ENCODE measurements at places on chromosomes 16 and 17.

GRCh38 chr17:61822326-61823285 lies 40.7 kb downstream of the BRIP1 start:
- DNase-seq: no peak

GRCh38 chr17:77512062-77512946 lies 371.5 kb downstream of the SEC14L1 start:
- DNase-seq: no peak

GRCh38 chr17:22268214-22268911 lies 576.0 kb downstream of the KCNJ18 start:
- no peak for DNase-seq

GRCh38 chr17:49482144-49482817 lies 12.8 kb upstream of the NGFR start:
- DNase-seq: no peak

- DNase-seq: no peak
Observed at GRCh38 chr17:41718287-41718645, 6.1 kb downstream of the GAST start.

GRCh38 chr16:82761858-82762257 lies 135.1 kb downstream of the CDH13 start:
- DNase-seq: no peak

- DNase-seq: no peak
Observed at GRCh38 chr16:17770104-17770503, 299.3 kb upstream of the XYLT1 start.

- peak; percentile 84 for DNase-seq
Observed at GRCh38 chr17:27293898-27294688, at the start of gene WSB1. TSS of gene WSB1 (plus strand) at chr17:27294114. CDS start at chr17:27294396, 282 bp downstream.

DNA sequence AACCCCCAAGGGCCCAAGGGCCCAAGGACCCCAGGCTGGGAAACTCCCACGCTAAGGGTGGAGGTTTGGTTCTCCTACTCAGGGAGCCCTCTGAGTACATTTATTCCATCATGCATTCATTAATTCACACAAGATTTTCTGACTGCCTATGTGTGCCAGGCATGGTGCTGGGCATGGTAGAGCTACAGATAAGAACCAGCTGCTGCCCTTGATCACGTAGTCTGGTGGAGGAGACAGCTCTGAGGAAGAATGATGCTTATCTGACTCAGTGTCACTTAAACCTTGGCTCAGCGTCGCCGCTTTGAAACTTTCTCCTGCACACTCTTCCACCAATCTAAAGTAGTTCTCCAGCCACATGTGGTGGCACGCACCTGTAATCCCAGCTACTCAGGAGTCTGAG lies 3.6 kb upstream of the ARL4D start:
- no peak for DNase-seq

GRCh38 chr17:31556969-31557645 lies 165.6 kb downstream of the RAB11FIP4 start:
- no peak for DNase-seq

GRCh38 chr17:10295728-10296343 lies 77.0 kb downstream of the MYH13 start:
- no peak for DNase-seq

GRCh38 chr17:27578718-27579085 lies 52.3 kb upstream of the LGALS9 start:
- no peak for DNase-seq

DNA sequence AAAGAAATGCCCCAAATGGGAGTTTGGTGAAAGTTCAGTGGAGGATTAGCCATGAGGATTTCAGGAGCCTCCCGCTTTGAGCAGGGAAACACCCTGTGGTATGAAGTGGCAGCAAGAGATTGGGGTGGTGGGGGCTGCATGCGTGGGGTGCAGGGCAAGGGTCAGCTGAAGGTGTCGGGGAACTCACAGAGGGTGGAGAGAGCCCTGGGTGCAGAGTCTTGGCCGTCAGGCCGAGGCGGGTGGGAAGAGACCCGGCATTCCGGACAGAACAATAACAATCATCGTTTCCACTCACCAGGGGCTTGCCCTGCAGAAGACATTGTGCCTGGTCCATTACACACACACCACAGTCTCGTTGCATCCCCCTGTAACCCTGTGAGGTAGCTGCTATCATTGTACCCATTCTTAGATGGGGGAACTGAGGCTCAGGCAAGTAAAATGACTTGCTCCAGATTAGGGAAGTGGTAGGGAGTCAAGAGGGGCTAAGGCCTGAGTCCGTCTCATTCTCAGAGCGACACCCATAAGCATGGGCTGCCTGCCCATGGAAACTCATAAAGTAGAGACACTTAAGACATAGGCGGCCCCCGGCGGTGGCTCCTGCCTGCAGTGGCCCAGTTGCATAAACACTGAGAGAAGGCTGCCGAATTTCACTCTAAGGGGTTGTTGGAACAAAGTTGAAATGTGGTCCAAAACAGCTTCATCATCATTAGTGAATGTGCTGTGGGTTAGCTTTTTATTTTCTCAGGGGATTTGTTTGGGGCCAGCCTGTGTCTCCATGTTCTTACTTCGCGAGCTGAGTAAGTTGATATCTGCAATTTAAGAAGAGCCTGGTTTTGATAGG lies 93.3 kb downstream of the CMIP start:
- no peak for DNase-seq

DNA sequence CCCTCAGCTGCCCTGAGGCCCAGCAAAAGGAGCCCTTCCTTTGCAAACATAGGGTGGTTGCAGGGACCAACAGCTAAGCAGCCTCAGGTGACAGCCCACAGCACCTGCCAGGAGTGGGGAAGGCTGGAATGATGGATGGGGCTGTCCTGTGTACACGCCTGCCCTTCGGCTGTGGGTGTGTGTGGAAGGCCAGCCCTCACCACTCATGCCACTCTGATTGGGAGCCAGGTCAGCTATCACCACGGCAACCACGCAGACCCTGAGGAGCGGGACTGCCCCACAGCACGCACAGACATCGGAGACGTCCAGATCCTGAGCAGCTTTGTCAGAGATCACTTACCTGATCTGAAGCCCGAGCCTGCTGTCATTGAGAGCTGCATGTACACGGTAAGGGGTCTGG lies 11.9 kb downstream of the PIPOX start:
- DNase-seq: no peak

- no peak for DNase-seq
Observed at GRCh38 chr16:53414381-53414780, 19.9 kb upstream of the RBL2 start.

GRCh38 chr16:64638766-64639165 lies 483.1 kb downstream of the CDH11 start:
- DNase-seq: no peak

DNA sequence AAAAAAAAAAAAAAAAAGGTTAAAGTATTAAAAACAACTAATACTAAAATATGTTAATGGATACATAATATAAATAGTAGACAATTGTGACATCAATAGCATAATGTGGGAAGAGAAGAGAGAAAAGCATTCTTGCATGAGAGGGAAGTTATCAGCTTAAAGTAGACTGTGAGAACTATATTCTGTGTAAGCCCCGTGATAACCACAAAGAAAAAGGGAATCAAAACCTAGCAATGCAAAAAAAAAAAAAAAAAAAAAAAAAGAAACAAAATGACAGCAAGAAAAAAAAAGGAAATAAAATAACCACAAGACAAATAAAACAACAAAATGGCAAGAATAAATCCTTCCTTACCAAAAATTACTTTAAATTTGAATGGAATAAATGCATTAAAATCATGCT lies 39.8 kb upstream of the MYLK3 start:
- no peak for DNase-seq

DNA sequence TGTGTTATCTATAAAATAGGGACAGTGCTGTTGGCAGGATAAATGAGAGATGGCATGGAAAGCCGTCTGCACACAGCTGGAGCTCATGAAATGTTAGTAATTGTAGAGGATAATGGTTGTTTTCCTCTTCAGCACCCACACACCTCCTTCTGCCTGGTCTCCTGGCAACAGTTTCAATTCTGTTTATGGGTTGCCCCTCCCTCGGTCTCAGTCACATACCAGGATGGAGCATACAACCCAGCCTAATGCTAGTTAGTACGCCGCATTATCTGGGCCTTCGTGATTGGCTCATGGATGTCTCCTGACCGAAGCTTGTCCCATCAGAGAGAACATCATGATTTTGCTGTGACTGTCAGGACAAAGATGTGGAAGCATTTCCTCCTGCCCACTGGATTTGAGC lies 126.2 kb upstream of the WSCD1 start:
- DNase-seq: no peak

DNA sequence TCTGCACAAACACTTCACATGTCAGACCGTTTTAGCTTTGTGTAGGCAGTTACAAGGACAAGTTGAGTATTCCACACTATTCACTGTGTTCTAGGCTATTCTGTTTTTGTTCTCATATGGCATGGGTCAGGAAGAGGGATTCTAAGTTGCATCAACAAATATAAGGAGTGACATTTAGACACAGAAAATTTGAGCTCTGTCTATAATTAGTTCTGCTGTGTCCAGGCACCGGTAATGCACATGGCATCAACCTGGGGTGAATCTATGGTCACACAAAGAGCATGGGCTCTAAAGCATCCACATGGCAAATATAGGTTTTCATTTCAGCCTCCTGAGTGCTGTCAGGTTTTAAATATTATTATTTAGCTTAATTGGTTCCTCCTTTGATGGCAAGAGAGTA lies 130.4 kb upstream of the PMFBP1 start:
- no peak for DNase-seq

- no peak for DNase-seq
Observed at GRCh38 chr16:88516601-88517061, 53.6 kb upstream of the ZC3H18 start.

DNA sequence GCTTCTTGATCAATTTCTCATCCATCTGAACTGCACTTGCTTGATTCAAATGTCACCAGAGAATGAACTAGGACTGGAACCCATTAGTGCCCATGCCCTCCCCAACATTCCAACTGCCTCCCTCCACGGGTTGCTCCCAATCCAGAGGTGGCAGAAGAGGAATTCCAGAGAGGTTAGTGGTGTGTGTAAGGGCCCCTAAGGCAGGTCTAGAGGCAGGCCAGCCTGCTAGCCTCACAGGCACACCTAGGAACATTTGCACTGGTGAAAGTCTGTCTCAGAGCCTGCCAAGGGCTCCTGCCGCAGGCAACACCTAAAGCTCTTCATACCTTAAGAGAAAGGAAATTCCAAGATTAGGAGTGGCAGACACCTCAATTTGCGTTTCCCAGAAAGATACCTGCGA lies 21.2 kb upstream of the CMTM4 start:
- no peak for DNase-seq

- DNase-seq: no peak
Observed at GRCh38 chr17:78940708-78941107, 15.5 kb upstream of the TIMP2 start.

- DNase-seq: no peak
Observed at GRCh38 chr17:68790492-68790891, 164.7 kb downstream of the ABCA8 start.

GRCh38 chr16:87853411-87854052 lies 15.8 kb downstream of the SLC7A5 start:
- peak; percentile 96 for DNase-seq

DNA sequence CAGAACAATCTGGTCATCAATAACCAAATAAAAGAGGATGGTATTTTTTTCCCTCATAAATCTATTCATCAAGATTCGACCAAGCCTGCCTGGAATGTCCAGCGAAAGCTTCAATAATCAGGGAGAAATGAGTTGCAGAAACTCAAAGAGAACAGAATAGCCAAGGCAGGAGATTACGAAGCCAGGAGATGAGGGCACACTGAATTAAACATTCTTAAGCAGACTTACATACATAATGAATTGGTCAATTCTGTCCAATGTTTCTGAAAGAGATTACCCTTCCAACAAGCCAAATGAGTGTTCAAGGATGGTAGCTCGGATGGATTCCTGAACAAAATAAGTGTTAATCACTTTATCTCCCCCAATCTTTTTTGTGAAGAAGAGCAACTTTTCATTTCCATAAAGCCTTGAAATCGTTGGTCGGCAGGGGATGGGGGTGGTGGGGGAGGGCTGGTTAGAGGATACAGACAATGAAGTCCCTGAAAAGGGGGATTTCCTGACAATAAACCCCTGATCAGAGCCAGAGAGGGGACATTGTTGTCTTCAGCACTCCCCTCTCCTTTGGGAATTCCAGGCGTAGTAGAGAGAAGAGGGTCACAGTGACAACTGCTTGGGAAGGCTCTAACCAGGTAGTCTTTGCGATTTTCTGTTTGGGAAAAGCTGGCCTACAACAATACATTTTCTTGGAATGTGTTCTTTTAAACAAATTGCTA lies 20.7 kb downstream of the TOX3 start:
- DNase-seq: no peak

- DNase-seq: no peak
Observed at GRCh38 chr16:76583945-76584344, 306.7 kb downstream of the CNTNAP4 start.

DNA sequence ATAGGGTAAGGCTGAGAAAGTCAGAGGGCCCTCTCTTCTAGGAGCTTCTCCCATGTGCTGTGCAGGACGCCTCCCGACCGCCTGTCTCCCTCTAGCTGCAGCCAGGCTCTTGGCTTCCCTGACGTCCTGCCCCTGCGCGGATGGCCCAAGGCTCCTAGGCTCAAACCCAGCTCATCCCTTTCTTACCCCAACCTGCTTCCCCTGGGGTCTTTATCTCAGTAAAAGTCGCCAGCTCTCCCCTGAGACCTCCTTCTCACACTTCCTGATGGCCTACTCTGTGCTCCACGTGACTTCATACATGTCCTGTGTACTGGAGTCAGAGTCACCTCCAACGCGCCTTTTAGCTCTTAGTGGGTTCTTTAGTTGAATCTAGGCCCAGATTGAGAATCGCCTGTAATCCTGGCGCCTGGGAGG lies 1.1 kb upstream of the ZNF747 start:
- DNase-seq: no peak

- peak; percentile 82 for DNase-seq
Observed at GRCh38 chr17:80760511-80760911, 215.9 kb downstream of the RPTOR start.

DNA sequence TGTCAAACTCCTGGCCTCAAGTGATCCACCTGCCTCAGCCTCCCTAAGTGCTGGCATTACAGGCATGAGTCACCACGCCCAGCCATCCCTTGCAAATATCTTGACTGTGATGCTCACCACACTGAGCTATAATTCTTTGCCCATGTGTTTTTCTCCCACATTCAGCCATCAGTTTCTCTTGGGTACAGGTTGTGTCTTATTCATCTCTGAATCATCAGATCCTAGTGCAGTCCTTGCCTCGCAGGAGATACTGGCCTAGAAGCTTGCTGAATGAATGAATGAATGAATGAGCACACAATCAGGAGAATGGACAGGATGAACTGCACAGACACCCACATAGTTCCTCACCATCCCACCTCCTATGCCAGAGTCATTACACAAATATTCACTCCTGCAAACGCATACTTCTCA lies 24.4 kb upstream of the ETV4 start:
- no peak for DNase-seq

Measured in RWPE2 (cell line).